ENCODE measurements at places on chromosomes 13 and 19.

DNA sequence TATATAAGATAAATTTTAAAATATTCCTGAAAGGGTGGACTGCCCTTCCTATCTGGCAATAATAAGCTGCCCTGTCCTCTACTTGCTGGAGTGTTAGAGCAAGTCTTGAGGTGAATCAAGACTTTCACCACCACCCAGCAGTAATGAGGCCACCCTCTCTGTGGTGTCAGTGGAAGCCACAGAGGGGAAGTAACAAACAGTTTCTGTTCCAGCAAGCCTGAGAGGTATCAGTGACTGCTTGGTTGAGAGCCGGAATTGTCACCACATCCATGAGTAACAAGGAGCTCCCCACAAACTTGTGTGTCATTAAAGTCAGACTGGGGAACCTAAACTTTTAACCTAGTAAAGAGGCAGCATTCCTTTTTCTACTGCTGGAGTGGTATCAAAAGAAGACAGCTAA, 532.7 kb upstream of the SPRY2 start:
- no peak overlapping the region for H3K4me3 ChIP-seq
- no peaks in the 10 kb centered on the region for H3K36me3 ChIP-seq
- no peaks in the 10 kb centered on the region for H3K27me3 ChIP-seq

- no peaks in the 10 kb centered on the region for H3K27me3 ChIP-seq
- no peaks in the 10 kb centered on the region for H3K36me3 ChIP-seq
- no peak for DNase-seq
- H3K27ac ChIP-seq = no peak overlapping the region
- no peaks in the 10 kb centered on the region for H3K4me1 ChIP-seq
Measured at GRCh38 chr13:72163678-72164077, 296.7 kb upstream of the DACH1 start.

DNA sequence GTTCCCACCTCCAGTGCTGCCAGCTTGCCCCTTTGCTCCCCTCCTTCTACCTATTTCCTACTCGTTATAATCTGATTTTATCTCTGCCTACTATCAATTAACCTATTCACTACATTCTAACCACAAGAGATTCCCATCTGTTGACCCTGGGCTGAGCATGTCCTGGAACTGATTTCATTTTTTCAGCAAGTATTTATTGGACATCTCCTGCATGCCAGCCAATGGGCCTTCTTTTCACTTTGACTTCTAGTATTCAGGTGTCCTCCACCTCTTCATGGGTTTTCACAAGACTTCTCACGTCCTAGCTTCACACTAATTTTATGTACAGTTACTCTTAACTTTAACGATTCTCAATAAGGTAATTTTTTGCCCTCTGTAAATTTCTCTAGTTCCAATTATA, 282.7 kb upstream of the KLHL1 start:
- no peak for DNase-seq
- no peaks in the 10 kb centered on the region for H3K4me1 ChIP-seq
- H3K36me3 ChIP-seq = no peaks in the 10 kb centered on the region
- no peaks in the 10 kb centered on the region for H3K27me3 ChIP-seq
- no peak overlapping the region for H3K27ac ChIP-seq

- no peak overlapping the region for H3K4me3 ChIP-seq
- H3K27me3 ChIP-seq = no peaks in the 10 kb centered on the region
- H3K4me1 ChIP-seq = no peaks in the 10 kb centered on the region
- H3K36me3 ChIP-seq = no peaks in the 10 kb centered on the region
- no peak for DNase-seq
- H3K27ac ChIP-seq = no peak overlapping the region
Measured at GRCh38 chr13:85536706-85537105, 262.5 kb downstream of the SLITRK6 start.

- H3K36me3 ChIP-seq = no peaks in the 10 kb centered on the region
- H3K27me3 ChIP-seq = no peaks in the 10 kb centered on the region
- DNase-seq = peak; percentile 92
- H3K4me3 ChIP-seq = peak overlapping the region; percentile 49
- H3K4me1 ChIP-seq = peaks cover 26% of the 10 kb centered on the region
Measured at GRCh38 chr13:113152984-113153809, 5.3 kb upstream of the PROZ start.

GRCh38 chr13:32013181-32013580, 18.4 kb upstream of the FRY start:
- H3K4me1 ChIP-seq = peaks cover 5% of the 10 kb centered on the region
- H3K36me3 ChIP-seq = no peaks in the 10 kb centered on the region
- no peak for DNase-seq
- H3K27ac ChIP-seq = no peak overlapping the region
- no peaks in the 10 kb centered on the region for H3K27me3 ChIP-seq
- no peak overlapping the region for H3K4me3 ChIP-seq

GRCh38 chr19:50702871-50703829, 16.5 kb downstream of the SHANK1 start:
- no peaks in the 10 kb centered on the region for H3K27me3 ChIP-seq
- no peaks in the 10 kb centered on the region for H3K36me3 ChIP-seq
- peak; percentile 44 for DNase-seq
- H3K27ac ChIP-seq = no peak overlapping the region

DNA sequence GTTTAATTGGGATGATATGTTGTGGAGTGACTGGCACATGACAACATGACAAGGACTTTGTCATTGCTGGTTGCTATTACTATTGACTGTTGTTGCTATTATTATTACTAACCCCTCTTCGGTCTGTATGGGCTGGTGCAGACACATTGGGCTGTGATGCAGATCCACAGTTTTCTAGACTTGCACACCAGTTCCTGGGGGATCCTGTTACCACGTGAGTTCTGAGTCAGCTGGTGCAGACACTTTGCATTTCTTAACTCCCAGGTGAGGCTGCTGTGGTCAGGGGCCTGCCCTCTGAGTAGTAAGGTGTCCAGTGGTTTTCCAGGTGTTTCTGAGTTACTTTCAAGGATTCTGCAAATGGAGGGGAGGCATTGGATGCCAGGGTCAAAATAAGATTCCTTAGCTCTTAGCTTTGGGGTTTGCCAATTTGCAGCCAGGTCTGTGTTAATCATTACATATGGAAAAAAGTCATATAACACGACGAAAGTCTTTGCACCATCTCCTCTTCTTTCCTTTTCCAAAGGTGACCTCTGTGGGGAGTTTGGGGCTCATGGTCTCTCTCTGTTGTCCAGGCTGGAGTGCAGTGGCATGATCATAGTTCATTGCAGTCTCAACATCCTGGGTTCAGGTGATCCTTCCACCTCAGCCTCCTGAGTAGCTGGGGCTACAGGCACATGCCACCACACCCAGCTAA, 19.3 kb downstream of the BICRA start:
- H3K4me1 ChIP-seq = no peaks in the 10 kb centered on the region
- no peak overlapping the region for H3K4me3 ChIP-seq
- no peak overlapping the region for H3K27ac ChIP-seq

- H3K27me3 ChIP-seq = no peaks in the 10 kb centered on the region
- peaks cover 2% of the 10 kb centered on the region for H3K4me1 ChIP-seq
- H3K4me3 ChIP-seq = no peak overlapping the region
- H3K36me3 ChIP-seq = no peaks in the 10 kb centered on the region
- no peak overlapping the region for H3K27ac ChIP-seq
Measured at GRCh38 chr13:27600711-27601110, 19.6 kb downstream of the LNX2 start.

- DNase-seq = peak; percentile 19
- no peak overlapping the region for H3K27ac ChIP-seq
Measured at GRCh38 chr19:46394402-46394797, 19.0 kb downstream of the CCDC8 start.

GRCh38 chr19:13441810-13442512, 64.3 kb downstream of the CACNA1A start:
- no peaks in the 10 kb centered on the region for H3K27me3 ChIP-seq
- no peak for DNase-seq
- no peaks in the 10 kb centered on the region for H3K4me1 ChIP-seq
- no peak overlapping the region for H3K27ac ChIP-seq
- H3K36me3 ChIP-seq = no peaks in the 10 kb centered on the region

DNA sequence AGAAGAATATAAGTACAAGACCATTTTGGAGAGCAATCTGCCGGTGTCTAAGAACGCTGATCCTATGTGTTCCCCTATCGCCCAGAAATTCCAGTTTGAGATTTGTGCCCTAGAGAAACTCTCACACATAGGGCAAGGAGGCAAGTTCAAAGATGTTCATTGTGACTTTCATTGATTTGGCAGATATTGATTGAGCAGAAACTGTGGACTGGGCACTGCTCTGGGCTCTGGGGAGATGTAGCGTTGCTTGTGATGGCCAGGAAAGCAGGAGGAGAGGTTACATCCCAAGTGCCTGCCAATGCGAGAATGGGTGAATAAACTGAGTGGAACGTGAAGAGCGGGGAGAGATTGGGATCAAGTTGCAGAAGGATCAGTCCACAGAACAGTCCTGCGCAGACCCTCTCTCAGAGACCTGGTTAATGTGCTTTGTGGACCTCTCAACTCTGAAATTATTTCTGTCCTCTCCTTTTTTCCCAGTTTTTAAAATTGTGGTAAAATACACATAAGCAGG, 123.9 kb upstream of the PEG3 start:
- no peaks in the 10 kb centered on the region for H3K36me3 ChIP-seq
- no peaks in the 10 kb centered on the region for H3K4me1 ChIP-seq
- DNase-seq = no peak
- peaks cover 17% of the 10 kb centered on the region for H3K27me3 ChIP-seq
- H3K4me3 ChIP-seq = no peak overlapping the region

- H3K36me3 ChIP-seq = no peaks in the 10 kb centered on the region
- H3K4me3 ChIP-seq = no peak overlapping the region
- DNase-seq = no peak
- H3K4me1 ChIP-seq = no peaks in the 10 kb centered on the region
- H3K27ac ChIP-seq = no peak overlapping the region
Measured at GRCh38 chr13:65032825-65033224, 2197.3 kb downstream of the PCDH9 start.

- no peak for DNase-seq
- H3K4me3 ChIP-seq = no peak overlapping the region
- no peak overlapping the region for H3K27ac ChIP-seq
- H3K36me3 ChIP-seq = no peaks in the 10 kb centered on the region
Measured at GRCh38 chr13:66492479-66492878, 737.7 kb downstream of the PCDH9 start.

DNA sequence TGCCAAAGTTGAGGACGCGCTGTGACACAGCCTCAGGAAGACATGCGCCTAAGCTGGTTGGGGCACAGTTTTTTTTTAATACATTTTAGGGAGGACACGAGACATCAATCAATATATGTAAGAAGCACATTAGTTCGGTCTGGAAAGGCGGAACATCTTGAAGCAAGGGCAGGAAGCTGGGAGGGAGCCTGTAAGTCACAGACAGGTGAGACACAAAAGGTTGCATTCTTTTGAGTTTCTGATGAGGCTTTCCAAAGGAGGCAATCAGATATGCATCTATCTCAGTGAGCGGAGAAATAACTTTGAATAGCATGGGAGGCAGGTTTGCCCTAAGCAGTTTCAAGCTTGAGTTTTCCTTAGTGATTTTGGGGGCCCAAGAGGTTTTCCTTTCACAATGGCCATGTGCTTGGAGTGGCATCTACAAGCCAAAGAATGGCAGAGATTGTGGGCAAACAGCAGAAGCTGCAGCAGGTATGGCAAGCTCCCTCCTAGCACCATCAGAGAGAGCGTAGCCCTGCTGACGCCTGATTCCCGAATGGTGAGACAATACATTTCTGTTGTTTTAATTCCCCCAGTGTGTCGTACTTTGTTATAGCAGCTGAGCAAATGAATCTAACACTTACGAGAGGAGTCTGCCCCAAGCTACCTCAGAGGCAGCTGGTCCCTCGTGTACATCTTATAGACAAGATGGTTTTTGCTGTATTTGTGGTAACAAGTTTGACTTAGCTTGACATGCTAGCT, 99.5 kb upstream of the TMTC4 start:
- no peaks in the 10 kb centered on the region for H3K4me1 ChIP-seq
- H3K27me3 ChIP-seq = no peaks in the 10 kb centered on the region
- no peak overlapping the region for H3K27ac ChIP-seq
- H3K36me3 ChIP-seq = no peaks in the 10 kb centered on the region
- H3K4me3 ChIP-seq = no peak overlapping the region
- DNase-seq = no peak

DNA sequence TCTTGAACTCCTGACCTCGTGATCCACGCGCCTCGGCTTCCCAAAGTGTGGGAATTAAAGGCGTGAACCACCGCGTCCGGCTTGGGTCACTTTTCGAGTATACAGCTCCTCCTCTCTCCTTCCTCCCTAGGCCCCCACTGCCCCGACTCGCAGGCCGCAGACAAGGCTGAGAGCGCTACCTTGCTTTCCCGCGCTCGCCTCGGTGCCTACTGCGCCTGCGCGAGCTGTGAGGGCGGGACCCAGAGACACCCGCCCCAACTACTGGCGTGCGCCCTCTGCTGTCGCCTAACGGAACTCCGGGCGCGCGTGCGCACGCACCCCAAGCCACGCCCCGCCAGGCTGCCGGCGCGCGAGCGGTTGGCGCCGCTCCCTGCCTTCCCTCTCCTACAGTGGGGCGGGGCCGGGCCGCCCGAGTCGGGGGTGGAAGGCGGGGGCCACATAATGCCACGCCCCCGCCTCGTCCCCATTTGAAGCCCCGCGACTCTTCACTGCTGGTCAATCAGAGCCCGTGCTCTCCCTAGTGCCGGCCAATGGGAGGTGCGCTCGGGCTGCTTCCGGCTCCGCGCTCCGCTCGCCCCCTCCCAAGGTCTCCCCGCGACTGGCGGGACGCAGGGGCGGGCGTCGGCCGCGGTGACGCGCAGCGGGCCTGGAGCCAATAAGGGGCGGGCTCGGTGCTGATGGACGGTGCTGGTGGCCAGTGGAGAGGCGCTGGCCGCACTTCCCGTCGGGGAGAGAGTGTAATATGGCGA, at the start of gene RAB8A:
RAB8A (plus strand) TSS at position 730 of the 749 bp plus-strand sequence; CDS start at position 743, 13 bp downstream.
- DNase-seq = peak; percentile 100
- no peaks in the 10 kb centered on the region for H3K27me3 ChIP-seq

GRCh38 chr13:24921881-24922280, 157.9 kb downstream of the RNF17 start:
- DNase-seq = no peak
- H3K27me3 ChIP-seq = no peaks in the 10 kb centered on the region
- H3K4me1 ChIP-seq = peaks cover 26% of the 10 kb centered on the region
- H3K4me3 ChIP-seq = peak overlapping the region; percentile 97

DNA sequence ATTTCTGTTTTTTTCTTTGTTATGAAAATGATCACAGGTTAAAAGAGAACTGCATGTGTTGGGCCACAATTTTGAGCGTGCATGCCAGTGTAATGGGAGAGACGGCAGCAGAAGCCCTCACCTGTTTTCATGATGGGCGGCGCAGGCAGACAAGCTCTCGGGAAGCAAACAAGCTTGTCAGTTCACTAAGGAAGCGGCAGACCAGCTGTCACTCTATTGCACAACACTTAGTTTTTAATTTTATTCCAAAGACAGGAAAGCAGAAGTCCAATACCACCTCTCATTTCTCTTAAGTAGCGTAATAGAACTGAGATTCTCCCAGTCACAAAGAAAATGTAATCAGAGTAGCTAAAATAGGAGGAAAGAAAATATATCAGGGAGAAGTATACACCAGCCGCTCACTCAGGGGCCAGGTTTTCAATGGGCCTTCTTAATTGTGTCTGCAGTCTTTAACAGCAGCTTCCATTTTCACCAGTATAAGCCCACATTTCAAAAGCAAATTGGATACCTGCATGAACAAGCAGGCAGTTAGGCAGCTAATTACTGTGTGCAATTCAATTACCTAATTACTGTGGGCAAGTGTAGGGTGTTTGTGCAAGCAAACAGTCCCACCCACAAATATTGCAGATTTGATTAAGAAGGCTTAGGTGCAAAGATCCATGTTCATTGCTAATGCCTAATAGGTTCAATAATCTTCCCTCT, 711.4 kb downstream of the DIAPH3 start:
- no peaks in the 10 kb centered on the region for H3K4me1 ChIP-seq
- peak overlapping the region; percentile 83 for H3K27ac ChIP-seq
- H3K36me3 ChIP-seq = no peaks in the 10 kb centered on the region
- no peaks in the 10 kb centered on the region for H3K27me3 ChIP-seq
- no peak for DNase-seq
